Esophagus (tissue), 2 donors: ENCODE measurements at places on chromosomes 16 and 17. TPM values are rescaled to one million over a fixed set of nuclear protein-coding genes. Genes with fewer than 3 reads are reported as not detected.

The SLC12A3 gene
- 0.06 TPM for polyA plus RNA-seq

The ITGB3 gene
- polyA plus RNA-seq: 0.71 TPM

The WDR81 gene
- 8.5 TPM for polyA plus RNA-seq

The NPIPB2 gene
- 9.1 TPM for polyA plus RNA-seq

The C17orf50 gene
- 0.14 TPM for polyA plus RNA-seq

The TBC1D3I gene
- polyA plus RNA-seq: 0.38 TPM

The KCNAB3 gene
- 1.3 TPM for polyA plus RNA-seq

The GPR142 gene
- 0.09 TPM for polyA plus RNA-seq

The SHBG gene
- polyA plus RNA-seq: 0.14 TPM

The FAM117A gene
- 5.9 TPM for polyA plus RNA-seq

The COG8 gene
- 13.5 TPM for polyA plus RNA-seq

The ZNF689 gene
- polyA plus RNA-seq: 2.0 TPM

The DPEP2 gene
- polyA plus RNA-seq: 0.57 TPM

The PRAC2 gene
- 0.41 TPM for polyA plus RNA-seq

The KCNJ18 gene
- 0.24 TPM for polyA plus RNA-seq

The MYLK3 gene
- 0.08 TPM for polyA plus RNA-seq

The MPP2 gene
- 0.39 TPM for polyA plus RNA-seq

The PIK3R6 gene
- 0.39 TPM for polyA plus RNA-seq

The CRHR1 gene
- 0.15 TPM for polyA plus RNA-seq

The COX10 gene
- polyA plus RNA-seq: 9.7 TPM

The CEP295NL gene
- polyA plus RNA-seq: 0.25 TPM

The MYH13 gene
- polyA plus RNA-seq: 0.08 TPM

The RHBDL1 gene
- polyA plus RNA-seq: 1.7 TPM

The GAST gene
- polyA plus RNA-seq: not detected

The HIGD1B gene
- 2.8 TPM for polyA plus RNA-seq

The NDE1 gene
- 11.6 TPM for polyA plus RNA-seq

The GAS2L2 gene
- 0.08 TPM for polyA plus RNA-seq

The LPO gene
- not detected for polyA plus RNA-seq

The PRSS22 gene
- 109 TPM for polyA plus RNA-seq

The TEKT5 gene
- polyA plus RNA-seq: not detected

The PPP1R1B gene
- polyA plus RNA-seq: 1.2 TPM

The SLC35G6 gene
- not detected for polyA plus RNA-seq

The ARHGDIG gene
- 0.33 TPM for polyA plus RNA-seq

The KRT14 gene
- 1,961 TPM for polyA plus RNA-seq

The BCL6B gene
- polyA plus RNA-seq: 1.8 TPM

The NT5M gene
- 2.1 TPM for polyA plus RNA-seq

The GCGR gene
- 0.14 TPM for polyA plus RNA-seq

The NME3 gene
- polyA plus RNA-seq: 102 TPM

The CMTM1 gene
- polyA plus RNA-seq: 0.22 TPM

The SNRNP25 gene
- polyA plus RNA-seq: 18.1 TPM

The PDE6G gene
- 0.33 TPM for polyA plus RNA-seq

The PYDC1 gene
- polyA plus RNA-seq: not detected

The HYDIN gene
- polyA plus RNA-seq: 0.02 TPM

The ERCC4 gene
- 1.0 TPM for polyA plus RNA-seq

The DCXR gene
- 145 TPM for polyA plus RNA-seq

The MPRIP gene
- polyA plus RNA-seq: 122 TPM

The CXCL16 gene
- polyA plus RNA-seq: 10.9 TPM

The EVPLL gene
- polyA plus RNA-seq: 14.4 TPM

The HBM gene
- polyA plus RNA-seq: not detected

The MARVELD3 gene
- 4.2 TPM for polyA plus RNA-seq
